ENCODE measurements at places on chromosomes 16 and 17. TPM values are rescaled to one million over a fixed set of nuclear protein-coding genes. Genes with fewer than 3 reads are reported as not detected.
A peak's percentile ranks its signal among the peaks of the same experiment; 100 is the strongest.

- DNase-seq: no peak
Measured at GRCh38 chr17:63549289-63549945, 860 bp upstream of the DCAF7 start.

GRCh38 chr17:42288803-42289610 is 709 bp downstream of the STAT5A start:
- DNase-seq: peak; percentile 42

DNA sequence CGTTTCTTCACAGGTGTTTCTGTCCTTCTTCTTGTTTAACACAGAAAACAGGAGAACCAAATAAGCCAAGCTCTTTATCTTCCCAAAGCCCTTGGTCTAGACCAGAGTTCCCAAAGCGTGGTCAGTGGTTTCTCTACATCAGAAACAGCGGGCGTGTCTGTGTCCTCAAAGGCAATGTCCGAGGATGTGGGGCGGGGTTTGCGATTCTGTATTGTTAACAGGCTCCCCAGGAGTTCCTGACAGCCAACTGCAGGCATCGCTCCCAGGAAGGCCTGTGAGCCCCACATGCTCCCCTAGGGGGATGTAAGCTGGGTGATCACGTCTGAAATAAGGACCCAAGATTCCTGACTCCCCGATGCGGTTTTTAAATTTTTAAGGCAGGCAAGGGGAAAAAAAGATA is 28.4 kb upstream of the SLC25A19 start:
- DNase-seq: no peak

GRCh38 chr17:17806611-17807274 is 30.0 kb downstream of the SREBF1 start:
- DNase-seq: peak; percentile 61

DNA sequence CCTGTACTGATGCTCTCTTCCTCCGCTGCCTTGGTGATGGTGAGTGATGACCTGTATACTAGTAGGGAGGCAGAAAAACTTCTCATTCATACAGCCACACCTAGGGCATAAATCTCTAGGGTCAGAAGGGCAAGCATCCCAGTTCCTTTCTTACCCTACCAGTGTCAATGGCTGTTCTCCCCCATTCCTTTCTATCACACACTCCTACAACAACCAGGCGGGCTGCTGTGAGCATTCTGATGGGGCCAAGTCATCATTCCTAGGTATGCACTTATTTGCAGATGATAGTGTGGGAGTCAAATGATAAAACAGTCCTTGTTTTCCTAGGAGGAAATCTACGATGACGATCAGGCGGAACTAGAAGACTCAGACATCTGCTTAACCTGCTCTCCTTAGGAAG is 14.0 kb upstream of the SLC6A4 start:
- DNase-seq: no peak

DNA sequence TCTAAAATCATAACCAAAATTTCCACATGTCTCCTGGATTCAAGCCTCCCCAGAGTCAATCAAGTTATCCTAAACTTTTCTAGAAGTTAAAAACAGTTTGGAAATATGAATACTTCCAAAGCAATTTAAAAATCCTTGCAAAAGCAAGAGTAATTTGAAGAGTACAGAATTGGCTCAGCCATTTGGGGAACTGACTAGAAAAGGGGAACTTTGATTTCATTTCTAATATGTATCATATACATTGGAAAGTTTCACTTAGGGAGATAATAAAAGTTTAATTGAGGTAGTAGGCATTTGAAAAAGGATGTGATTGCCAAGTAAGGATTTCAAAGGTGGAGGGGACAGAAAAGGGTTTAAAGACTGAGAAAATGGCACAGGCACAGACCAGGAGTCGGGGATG is 9.0 kb upstream of the SLFN12L start:
- no peak for DNase-seq

GRCh38 chr17:1110541-1110861 is 69.3 kb downstream of the ABR start:
- DNase-seq: no peak

GRCh38 chr17:31609996-31610910 is 218.8 kb downstream of the RAB11FIP4 start:
- no peak for DNase-seq

DNA sequence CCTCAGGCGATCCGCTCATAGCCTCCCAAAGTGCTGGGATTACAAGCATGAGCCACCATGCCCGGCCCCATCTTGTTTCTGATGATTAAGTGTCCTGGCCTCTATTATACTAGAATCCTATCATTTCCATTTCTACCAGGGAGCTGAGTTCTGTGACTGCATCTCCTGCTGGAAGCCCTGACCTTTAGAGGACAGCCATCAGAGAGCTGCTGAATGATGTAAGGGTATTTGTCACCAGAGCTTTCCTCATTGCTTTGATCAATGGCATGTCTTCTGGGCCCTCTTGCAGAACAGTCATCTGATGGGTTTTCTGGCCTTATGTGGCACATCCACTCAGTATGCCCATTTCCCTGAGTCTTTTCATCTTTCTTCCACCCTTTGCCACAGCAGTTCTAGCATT is 39.9 kb downstream of the PSMD12 start:
- no peak for DNase-seq

DNA sequence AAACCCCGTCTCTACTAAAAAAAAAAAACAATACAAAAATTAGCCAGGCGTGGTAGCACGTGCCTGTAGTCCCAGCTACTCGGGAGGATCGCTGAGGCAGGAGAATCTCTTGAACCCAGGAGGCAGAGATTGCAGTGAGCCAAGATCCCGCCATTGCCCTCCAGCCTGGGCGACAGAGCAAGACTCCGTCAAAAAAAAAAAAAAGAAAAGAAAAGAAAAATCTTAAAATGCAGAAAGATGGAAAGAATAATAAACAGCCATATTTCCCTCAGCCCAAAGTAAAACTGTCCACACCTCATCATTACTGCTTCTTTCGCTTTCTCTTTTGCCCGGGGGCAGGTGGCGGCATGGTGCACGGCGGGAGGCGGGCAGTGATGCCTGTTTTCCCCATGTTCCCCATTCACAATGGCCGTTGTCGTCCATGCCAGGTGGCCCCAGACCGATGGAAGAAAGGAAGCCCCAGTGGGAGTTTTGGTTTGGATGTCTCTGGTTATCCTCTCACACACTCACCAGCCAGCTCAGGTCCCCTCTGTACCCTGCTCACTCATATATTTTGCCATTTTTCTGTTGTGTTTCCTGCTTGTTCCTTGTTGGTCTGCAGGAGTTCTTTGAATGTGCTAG is 37.0 kb upstream of the PEMT start:
- DNase-seq: no peak

DNA sequence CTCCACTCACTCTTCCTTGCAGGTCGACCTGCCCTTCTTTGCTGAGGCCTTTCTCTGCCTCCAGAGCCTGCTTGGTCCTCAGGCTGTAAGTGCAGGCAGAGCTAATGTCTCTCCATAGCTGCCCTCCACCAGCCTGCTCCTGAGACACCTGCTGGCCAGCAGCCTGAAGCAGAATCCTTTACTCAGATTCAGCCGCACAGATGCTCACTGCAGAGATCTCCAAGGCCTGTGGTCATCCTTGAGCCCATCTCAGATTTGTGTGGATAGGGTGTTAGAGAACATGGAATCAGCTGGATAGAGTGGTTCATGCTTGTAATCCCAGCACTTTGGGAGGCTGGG is 11.5 kb downstream of the DEXI start:
- DNase-seq: no peak

DNA sequence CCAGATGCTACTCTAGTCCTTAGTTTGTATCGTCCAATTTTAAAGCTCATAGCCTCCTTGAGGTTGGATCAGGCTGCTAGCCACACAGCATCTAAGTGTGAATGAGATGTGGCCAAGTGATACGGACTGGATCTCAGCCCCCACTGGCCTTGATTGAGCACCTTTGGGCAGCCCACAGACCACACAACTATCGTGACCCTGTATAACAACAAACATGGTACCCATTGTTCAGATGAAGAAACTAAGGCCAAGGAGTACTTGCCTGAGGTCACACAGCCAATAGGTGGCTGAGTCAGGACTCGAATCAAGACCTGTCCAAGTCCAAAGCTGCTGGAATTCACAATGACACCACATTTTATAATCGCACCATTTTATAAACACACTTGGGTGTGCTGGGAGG is 73.0 kb upstream of the IRX3 start:
- no peak for DNase-seq

DNA sequence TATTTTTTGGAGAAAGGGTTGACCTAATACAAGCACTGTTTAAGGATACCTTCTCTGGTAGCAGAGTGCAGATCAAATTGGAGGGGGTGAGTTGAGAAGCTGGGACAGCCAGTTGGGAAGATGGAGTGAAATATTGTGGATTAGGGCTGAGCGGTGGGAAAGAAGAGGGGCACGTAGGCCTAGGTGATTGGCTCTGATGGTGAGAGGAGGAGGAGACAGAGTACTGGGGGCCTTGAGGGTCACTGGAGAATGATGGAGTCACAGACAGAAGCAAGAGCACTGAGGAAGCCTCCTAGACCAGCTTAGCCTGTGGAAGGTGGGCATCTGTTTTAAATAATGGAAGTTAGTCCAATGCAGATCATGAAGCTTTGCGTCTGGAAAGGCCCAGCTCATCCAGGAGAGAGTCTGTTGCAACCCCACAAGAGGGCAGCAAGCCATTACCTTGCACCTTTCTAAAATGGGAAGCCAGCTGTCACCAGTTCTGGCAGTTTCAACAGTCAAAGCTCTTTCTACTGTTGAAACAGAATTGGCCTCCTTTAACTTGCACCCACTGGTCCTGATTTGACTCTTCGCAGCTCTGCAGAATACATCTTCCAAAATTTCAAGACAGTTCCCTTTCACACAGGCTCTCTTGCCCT is 11.8 kb downstream of the SLC9A5 start:
- DNase-seq: peak; percentile 58

DNA sequence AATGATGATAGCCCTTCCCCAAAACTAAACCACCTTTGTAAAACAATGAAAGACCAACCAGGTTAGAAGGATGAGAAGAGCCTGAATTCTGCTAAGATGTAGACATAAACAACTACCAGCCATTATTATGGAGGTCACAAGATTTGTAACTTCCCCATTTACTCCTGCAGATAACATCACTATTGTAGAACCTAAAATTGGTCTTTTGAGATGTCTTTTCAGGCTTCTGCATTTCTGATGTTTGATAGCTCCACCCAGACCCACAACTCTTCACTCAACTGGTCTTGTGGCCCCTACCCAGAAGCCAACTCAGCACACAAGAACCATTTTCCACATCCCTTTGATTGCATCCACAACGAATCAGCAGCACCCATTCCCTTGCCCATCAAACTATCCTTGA is 100.8 kb downstream of the TMEM132E start:
- no peak for DNase-seq

DNA sequence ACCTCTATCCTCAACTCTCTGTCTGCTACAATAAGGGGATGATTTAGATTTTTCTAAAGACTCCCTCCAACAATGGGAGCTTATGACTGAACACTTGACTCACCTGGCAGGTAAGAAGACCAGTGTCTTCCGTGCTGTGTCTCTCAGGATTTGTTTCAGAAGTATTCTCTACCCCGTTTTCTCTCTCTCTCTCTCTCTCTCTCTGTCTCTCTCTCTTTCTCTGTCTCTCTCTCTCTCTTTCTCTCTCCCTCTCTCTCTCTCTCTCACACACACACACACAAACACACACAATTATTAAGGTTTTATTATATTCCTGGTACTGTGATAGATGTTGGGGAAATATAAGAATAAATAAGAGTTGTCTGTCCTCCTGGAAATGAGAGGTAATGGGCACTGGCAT is 263.9 kb downstream of the TOX3 start:
- no peak for DNase-seq

- DNase-seq: no peak
Measured at GRCh38 chr17:63437287-63438091, 8.6 kb downstream of the CYB561 start.

- DNase-seq: no peak
Measured at GRCh38 chr17:61442878-61443474, 9.2 kb upstream of the TBX4 start.

- no peak for DNase-seq
Measured at GRCh38 chr17:68184816-68185436, 62.9 kb upstream of the AMZ2 start.

GRCh38 chr16:83115491-83116232 is 488.9 kb downstream of the CDH13 start:
- DNase-seq: no peak

DNA sequence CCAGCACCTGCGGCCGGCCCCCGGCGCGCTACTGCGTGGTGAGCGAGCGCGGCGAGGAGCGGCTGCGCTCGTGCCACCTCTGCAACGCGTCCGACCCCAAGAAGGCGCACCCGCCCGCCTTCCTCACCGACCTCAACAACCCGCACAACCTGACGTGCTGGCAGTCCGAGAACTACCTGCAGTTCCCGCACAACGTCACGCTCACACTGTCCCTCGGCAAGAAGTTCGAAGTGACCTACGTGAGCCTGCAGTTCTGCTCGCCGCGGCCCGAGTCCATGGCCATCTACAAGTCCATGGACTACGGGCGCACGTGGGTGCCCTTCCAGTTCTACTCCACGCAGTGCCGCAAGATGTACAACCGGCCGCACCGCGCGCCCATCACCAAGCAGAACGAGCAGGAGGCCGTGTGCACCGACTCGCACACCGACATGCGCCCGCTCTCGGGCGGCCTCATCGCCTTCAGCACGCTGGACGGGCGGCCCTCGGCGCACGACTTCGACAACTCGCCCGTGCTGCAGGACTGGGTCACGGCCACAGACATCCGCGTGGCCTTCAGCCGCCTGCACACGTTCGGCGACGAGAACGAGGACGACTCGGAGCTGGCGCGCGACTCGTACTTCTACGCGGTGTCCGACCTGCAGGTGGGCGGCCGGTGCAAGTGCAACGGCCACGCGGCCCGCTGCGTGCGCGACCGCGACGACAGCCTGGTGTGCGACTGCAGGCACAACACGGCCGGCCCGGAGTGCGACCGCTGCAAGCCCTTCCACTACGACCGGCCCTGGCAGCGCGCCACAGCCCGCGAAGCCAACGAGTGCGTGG is 1.5 kb downstream of the NTN1 start:
- DNase-seq: peak; percentile 47

GRCh38 chr17:43905985-43906852 is 1.1 kb downstream of the MPP2 start:
- DNase-seq: peak; percentile 94

DNA sequence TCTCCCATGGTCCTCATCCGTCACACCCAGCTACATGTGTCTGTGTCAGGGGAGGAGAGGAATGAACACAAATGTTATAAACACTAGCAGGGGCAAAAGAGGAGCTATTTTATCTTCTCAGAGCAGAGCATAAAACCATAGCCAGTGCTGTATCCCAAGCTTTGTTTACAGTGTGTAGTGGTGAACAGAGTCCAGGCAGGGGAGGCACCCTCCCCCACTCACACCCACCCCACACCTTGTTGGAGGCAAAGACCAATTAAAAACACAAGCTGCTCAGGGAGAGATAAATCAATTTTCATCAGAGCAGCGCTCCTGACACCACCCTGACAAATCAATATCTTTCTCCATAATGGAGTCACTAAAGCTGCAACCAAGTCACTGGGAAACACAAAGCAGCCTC is 132.6 kb upstream of the CCL2 start:
- DNase-seq: no peak

Gene GSG1L
- 3.7 TPM for total RNA-seq

Gene USH1G
- total RNA-seq: not detected

Gene PRDM7
- total RNA-seq: not detected

Gene MYH11
- 9.4 TPM for total RNA-seq

Gene FAHD1
- 27.7 TPM for total RNA-seq

Gene RSPRY1
- 30.1 TPM for total RNA-seq

Gene NME3
- 35.2 TPM for total RNA-seq

Gene CYGB
- 12.8 TPM for total RNA-seq

Gene TP53TG3
- not detected for total RNA-seq

Gene TBX21
- 0.09 TPM for total RNA-seq

Gene TMEM106A
- total RNA-seq: 7.8 TPM

Gene NCBP3
- 33.4 TPM for total RNA-seq

Gene SHCBP1
- 6.6 TPM for total RNA-seq

Gene FSCN2
- total RNA-seq: 2.8 TPM

Gene CACNG5
- total RNA-seq: not detected

Gene SLC35B1
- 38.8 TPM for total RNA-seq

Gene EME1
- 4.3 TPM for total RNA-seq

Gene ABCA8
- total RNA-seq: 31.6 TPM
